ENCODE measurements at places on chromosomes 3 and 15. TPM values are rescaled to one million over a fixed set of nuclear protein-coding genes. Genes with fewer than 3 reads are reported as not detected.

GRCh38 chr15:86615816-86616215 is 536.1 kb downstream of the AGBL1 start:
- H3K36me3 ChIP-seq: no peaks in the 10 kb centered on the region
- no peaks in the 10 kb centered on the region for H3K4me1 ChIP-seq
- no peak overlapping the region for H3K4me3 ChIP-seq

GRCh38 chr3:96961576-96961975 is 147.2 kb downstream of the EPHA6 start:
- no peaks in the 10 kb centered on the region for H3K4me1 ChIP-seq
- no peak overlapping the region for H3K27ac ChIP-seq
- no peak overlapping the region for H3K4me3 ChIP-seq
- no peaks in the 10 kb centered on the region for H3K27me3 ChIP-seq

GRCh38 chr3:111989061-111989678 is 9.6 kb upstream of the TAGLN3 start:
- no peak overlapping the region for H3K27ac ChIP-seq
- peaks cover 46% of the 10 kb centered on the region for H3K36me3 ChIP-seq
- no peak for DNase-seq
- H3K4me1 ChIP-seq: no peaks in the 10 kb centered on the region
- H3K4me3 ChIP-seq: no peak overlapping the region

DNA sequence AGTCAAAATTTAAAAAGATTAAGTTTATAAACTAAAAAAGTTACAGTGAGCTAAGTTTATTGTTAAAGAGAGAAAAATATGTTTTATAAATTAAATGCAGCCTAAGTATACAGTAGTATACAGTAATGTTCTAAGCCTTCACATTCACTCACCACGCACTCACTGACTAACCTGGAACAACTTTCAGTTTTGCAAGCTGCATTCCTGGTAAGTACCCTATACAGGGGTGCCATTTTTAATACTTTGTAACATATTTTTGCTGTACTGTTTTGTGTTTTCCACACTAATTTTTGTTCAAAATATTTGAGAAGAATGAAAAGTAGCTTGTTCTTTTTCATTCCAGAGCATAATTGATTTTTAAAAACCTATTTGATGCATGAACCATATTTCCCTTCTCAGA is 524.9 kb downstream of the RBMS3 start:
- no peaks in the 10 kb centered on the region for H3K27me3 ChIP-seq
- no peak for DNase-seq
- H3K4me3 ChIP-seq: no peak overlapping the region
- H3K36me3 ChIP-seq: no peaks in the 10 kb centered on the region

The C3orf70 gene
- total RNA-seq: 3.2 TPM

DNA sequence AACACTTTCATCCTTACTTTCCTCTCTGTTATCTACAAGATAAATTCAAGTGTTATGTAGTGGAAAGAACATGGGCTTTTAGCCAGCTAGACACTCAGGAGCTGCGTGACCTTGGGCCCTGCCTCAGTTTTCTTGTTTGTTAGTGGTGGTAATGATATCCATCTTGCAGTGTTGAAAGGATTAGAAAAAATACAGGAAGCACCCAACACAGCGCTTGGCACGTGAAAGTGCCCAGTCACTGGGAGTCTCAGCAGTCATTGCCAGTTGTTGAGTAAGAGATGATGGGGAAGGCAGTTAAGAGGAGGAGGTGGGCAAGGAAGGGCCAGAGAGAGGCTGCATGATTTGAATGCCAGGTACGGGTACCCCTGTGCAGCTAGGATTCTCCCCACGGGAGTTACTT is 5.3 kb downstream of the PDIA5 start:
- no peak overlapping the region for H3K4me3 ChIP-seq
- DNase-seq: no peak
- H3K27ac ChIP-seq: peak overlapping the region; percentile 3
- H3K36me3 ChIP-seq: no peaks in the 10 kb centered on the region

DNA sequence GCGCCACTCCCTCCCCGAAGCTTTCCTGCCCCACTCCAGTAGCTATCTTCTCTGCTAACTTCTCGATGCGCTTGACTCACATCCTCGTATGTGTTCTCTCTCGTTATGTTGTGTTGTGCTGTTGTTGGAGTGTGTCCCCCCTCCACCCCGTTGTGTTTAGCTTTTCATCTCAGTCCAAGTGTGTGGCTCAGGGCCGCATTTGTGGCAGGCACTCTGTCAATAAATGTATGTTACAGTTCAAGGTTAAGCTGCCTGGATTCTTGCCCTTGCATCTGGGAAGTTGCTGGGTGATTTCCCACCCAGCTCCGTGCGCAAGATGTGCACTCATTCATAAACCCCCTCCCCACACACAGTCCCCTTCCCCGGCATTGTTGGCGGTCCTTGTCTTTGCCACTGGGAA is 71.9 kb downstream of the PGPEP1L start:
- peaks cover 1% of the 10 kb centered on the region for H3K4me1 ChIP-seq
- H3K4me3 ChIP-seq: no peak overlapping the region
- H3K27ac ChIP-seq: no peak overlapping the region
- no peak for DNase-seq
- H3K36me3 ChIP-seq: peaks cover 84% of the 10 kb centered on the region

Measured in lower lobe of right lung (tissue), 2 donors.